ENCODE measurements at places on chromosomes 7 and 10.

DNA sequence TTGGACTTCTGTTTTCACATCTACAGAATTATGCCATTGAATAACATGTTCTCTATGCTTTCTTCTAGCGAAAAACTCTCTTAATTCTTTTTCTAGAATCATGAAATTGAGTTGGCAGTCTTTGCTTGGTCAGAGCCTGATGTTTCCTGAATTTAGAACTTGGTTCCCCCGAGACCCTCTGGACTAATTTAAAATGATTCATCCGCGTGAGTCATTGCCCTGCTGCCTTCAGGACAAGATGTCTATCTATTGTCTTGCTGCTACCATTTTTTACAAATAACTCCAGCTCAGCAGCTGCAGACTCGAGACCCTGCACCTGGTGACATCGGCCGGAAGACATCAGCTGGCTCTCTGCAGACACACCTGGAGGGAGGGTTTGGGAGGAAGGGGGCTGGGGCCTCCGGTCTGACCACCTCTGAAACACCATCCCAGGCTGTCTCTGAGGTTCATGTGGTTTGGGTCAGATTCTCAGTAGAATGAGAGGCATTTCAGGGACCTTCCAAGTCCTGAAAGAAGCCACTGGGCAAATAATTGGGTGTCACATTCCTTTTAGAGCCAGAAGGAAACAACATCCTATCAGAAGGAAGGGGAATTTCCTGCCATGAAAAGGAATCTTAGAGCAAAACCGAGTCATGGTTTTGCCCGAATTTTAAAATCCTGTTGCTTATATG, 20.9 kb upstream of the KLF6 start:
- peak; percentile 83 for DNase-seq

- DNase-seq: peak; percentile 44
Measured at GRCh38 chr10:103661198-103661950, 167.9 kb downstream of the NEURL1 start.

GRCh38 chr10:32906595-32906994, 51.4 kb downstream of the ITGB1 start:
- DNase-seq: no peak

DNA sequence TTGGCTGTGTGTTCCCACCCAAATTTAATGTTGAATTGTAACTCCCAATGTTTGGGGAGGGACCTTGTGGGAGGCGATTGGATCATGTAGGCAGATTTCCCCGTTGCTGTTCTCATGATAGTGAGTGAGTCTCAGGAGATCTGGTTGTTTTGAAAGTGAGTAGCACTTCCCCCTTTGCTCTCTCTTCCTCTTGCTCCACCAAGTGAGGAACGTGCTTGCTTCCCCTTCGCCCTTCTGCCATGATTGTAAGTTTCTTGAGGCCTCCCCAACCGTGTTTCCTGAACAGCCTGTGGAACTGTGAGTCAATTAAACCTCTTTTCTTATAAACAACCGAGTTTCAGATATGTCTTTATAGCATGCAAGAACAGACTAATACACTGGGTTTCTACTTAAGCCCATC, 176.3 kb downstream of the CDK14 start:
- no peak for DNase-seq

GRCh38 chr7:82443036-82443546, 486 bp downstream of the CACNA2D1 start:
- no peak for DNase-seq

DNA sequence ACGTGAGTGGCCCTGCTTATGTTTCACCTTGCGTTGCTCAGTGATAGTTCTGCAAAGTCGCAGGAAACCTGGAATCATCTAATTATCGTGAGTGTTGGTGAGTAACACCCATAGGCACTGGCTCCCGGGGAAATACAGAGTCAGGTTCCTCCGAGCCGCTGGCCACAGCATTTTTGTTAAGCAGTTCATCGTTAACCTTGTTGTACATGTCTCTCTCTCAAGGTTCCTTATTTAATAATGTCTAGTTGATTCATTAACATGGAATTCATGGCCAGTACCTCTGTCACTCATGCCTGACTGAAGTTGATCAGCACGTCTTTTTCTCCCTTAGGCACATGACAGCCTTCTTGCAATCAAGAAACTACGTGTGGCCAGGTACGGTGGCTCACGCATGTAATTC, 3.1 kb upstream of the ZFAND2A start:
- no peak for DNase-seq

Data from erythroblast (primary cell).